ENCODE measurements at places on chromosomes 6 and 20.

DNA sequence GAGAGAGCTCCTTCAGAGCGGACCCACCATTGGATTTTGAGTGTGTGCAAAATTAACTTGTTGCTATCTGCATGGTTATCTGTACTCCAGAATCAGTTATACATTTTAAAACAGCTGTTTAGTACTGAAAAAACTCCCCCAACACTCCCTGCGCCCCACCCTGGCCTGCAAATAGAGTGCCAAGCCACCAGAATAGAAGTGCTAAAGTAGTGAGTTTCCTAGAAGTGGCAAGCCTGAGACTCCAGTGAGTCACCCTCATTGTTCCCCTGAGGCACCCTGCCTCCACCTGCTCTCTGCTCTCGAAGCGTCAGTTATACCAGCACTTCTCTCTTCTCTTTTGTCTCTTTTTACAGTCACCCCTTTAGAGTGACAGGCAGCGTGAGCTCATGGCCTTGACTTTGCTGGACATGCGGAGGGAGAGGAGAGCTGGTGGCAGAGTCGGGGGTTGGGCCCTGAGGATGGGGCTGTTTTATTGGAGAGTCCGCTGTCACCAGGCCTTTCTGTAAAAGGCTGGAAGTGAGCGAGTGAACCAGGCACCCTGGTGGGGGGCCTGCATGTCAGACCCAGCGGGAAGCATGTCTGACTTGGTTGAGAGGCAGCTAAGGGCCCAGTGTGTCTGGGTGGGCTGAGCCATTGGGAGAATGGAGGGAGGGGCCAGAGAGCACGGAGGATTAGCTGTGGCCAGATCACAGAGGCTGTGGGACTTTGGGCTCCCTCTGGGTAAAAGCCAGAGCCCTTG is 10.4 kb downstream of the IGF2R start:
- DNase-seq = no peak

DNA sequence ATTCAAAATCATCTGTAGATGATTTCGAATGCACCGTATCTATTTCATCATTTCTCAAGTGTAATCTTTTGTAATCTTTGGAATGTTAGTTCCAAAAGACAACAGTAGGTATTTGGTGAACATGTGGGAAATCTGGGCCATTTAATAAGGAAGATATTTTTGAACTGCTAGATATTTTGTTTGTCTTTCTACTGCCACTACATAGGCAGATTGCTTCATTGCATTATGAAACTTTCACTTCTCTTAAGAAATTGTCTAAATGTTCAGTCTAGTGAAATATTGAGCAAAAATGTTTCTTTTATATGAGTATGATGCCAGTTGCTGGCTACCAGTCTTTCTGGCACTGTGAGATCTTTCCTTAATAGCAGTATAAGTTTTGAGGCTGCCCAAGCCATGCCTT is 527.8 kb upstream of the RNF217 start:
- no peak for DNase-seq

DNA sequence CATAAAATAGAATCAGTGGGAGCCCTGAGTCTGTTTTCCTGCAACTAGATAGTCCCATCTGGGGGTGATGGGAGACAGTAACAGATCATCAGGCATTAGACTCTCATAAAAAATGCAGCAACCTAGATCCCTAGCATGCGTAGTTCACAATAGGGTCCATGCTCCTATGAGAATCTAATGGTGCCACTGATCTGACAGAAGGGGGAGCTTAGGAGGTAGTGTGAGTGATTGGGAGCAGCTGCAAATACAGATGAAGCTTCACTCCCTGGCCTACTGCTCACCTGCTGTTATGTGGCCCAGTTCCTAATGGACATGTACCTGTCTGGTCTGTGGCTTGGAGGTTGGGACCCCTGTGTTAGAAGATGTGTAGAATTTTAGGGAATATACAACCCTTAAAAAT is 904.5 kb upstream of the EPHA7 start:
- DNase-seq = no peak

GRCh38 chr6:3513416-3513815 is 56.6 kb upstream of the SLC22A23 start:
- DNase-seq = no peak

- DNase-seq = no peak
Observed at GRCh38 chr6:41964201-41964887, 22.7 kb upstream of the CCND3 start.

DNA sequence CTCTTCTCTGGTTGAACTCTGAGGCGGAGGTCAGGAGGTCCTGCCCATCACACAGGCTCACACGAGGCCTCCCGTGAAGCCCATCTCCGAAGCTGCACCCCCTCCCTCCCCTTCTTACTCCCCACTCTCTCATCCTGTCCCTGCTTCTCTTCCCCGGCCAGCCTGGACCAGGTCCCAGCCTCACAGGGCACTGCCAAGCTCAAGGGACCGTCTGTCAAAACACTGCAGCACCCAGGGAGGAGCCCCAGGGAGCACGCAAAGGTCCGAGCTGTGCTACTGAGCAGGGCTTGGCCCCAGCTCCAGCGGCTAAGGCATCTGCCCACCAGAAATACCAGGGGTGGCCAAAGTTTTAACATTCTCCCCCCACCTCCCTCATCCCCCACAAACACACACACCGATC is 70.0 kb downstream of the PSMG4 start:
- DNase-seq = no peak

DNA sequence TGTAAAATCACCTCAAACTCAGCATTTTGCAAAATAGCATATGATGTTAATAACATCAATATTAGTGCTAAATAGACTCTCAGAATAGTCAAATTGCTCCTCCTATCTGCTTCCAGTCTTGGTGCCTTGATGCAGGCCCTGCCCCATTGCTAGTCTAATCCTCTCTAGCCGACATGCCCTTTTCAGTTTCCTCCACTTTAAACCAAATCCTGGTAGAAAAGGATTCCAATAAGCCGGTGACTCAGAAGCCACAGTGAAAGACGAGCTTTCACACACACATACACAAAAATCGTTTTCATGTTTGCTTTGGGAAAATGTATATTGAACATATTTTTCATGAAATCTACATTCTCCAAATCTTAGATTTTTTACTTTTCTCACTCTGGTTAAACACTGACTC is 203.1 kb downstream of the LMBRD1 start:
- DNase-seq = no peak

- DNase-seq = peak; percentile 85
Observed at GRCh38 chr6:34888874-34889555, at the start of gene ANKS1A. TSS of gene ANKS1A (plus strand) at chr6:34889255. CDS start at chr6:34889403, 148 bp downstream.

DNA sequence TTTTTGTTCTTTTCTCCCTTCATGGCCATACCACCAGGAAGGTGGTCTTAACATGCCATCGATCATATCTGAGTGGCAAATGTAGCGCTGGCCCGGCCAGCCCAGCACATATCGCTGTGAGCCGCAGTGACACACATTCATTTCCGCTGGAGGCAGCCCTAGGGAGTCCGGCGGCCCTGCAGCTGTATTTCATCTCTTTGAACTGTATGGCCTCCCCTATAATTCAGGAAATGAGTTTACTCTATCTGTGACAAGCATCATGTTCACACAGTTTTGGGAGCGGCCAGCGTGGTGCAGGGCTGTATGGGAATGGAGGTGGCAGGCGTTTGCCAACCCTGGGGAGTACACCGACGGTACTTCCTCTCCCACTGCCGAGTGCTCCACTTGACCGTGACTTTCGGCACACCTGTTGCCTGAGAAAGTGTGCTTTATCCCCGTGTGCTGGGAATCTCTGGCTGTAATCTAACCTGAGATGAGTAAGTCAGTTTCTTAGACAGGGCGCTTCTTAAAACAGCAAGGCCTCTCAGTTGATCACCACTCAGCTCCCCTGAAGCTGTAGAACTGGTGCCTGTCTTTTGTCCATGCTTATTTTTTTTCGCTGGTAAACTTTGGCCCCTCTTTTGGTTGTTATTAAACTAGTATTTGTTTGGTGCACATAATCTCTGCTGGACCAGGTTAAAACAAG is 257.1 kb upstream of the TAB2 start:
- peak; percentile 47 for DNase-seq

DNA sequence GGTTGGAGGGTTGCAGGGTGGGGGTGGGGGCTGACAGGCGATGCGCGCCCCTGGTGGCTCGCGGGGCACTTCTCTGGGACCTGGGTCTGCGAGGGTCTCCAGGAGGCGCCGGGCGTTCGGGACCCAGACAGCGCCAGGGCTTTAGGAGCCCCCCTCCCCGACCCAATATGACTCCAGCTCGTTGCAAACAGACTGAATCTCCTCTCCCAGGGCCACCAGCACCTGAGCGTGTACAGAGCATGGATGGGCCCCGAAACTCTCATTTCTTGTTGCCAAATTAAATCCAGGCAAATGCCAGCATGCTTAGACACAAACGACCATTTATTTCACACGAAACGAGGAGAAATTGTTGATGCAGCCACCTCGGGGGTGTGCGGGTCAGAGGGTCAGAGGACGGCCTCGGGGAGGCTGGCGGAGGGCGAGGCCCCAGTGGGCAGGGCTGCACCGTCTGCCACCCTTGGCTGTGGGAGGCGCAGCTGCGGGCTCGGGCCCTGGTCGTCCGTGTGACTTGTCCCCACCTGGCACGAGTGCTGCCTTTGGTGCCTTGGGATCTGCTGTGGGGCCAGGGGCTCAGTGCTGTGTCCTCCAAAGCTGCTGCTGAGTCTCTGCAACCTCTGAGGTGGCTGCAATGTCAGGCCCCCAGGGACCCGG is 20.9 kb upstream of the GATA5 start:
- DNase-seq = no peak

DNA sequence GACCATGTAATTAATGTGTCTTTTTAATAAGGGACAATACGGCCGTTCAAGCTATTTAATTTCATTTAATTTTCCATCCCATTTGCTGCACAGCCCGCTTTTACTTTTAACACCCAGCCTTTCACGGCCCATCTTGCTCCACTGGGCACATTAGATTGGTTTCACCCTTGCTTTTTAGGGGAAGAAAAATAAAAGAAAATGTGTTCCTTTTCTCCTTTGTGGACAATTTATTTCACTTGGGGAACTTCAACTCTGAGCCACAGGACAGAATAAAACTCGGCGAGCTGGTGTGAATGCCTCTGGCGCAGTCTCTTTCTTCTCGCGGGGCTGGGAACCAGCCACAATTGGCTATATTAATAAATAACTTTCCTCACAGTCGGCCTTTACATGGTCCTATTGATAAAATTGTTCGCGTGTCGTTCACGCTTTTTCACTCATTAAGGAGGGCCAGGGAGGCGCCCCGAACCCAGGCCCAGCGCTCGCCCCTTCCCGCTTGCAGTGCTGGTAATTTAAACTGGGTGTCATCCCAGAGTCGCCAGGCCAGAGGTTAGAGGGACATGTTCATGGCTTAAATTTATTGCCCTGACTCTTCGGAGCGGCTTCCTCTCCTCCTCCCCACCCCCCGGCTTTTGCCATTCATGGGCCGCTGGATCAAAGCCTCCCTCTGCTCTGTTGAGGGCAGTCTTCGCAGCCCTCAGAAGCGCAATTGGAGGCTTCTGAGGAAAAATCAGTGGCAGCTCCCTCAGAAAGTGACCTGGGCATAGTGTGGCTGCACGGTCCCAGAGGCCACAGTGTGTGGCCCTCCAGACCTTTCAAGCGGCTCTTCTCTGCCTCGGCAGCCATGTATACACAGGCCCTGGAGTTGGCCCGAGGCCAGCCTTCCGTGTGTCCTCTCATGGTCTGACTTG is 2.2 kb upstream of the PRDM13 start:
- DNase-seq = no peak

DNA sequence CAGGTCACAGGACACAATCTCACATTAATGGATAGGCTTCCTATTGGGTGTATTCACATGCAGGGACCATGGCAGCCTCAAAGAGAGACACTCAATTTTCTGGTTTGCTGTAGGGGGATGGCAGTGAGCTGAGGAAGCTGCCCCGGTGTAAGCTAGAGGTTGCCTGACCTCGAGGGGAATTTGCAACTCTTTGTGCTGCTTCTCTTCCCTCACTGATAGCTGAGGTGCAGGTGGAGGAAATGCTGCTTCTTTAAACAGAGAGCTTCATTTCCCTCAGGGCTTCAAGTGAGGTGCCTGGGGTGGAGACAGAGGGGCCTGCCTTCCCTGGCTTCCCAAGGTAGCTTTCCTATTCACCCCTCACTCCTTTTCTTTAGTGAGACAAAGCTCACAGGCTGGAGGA is 151.9 kb downstream of the CD83 start:
- no peak for DNase-seq

GRCh38 chr20:18288749-18289267 is 481 bp downstream of the ZNF133 start:
- DNase-seq = no peak

DNA sequence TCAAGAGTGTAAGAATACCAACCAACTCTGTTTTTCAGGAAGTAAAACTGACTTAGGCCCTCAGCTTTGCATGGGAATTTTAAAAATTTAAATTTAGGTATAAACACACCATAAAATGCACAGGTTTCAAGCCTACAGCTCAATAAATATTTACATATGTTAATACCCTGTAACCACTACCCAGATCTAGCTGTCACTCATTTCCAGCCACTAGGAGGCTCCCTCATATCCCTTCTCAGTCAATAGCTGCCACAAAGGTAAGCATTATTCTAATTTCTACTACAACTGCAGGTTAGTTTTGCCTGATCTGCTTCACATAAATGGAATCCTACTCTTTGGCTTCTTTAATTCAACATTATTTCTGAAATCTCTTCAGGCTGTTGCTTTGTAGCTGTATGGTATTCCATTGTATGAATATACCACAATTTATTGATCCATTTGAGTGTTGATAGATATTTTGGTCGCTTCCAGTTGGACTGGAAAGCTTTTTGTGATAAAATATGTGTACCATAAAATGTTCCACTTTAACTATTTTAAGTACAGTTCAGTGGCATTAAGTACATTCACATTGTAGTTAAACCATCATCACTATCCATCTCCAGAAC is 32.5 kb upstream of the MEI4 start:
- DNase-seq = no peak

GRCh38 chr20:56175884-56176283 is 72.6 kb upstream of the MC3R start:
- no peak for DNase-seq

DNA sequence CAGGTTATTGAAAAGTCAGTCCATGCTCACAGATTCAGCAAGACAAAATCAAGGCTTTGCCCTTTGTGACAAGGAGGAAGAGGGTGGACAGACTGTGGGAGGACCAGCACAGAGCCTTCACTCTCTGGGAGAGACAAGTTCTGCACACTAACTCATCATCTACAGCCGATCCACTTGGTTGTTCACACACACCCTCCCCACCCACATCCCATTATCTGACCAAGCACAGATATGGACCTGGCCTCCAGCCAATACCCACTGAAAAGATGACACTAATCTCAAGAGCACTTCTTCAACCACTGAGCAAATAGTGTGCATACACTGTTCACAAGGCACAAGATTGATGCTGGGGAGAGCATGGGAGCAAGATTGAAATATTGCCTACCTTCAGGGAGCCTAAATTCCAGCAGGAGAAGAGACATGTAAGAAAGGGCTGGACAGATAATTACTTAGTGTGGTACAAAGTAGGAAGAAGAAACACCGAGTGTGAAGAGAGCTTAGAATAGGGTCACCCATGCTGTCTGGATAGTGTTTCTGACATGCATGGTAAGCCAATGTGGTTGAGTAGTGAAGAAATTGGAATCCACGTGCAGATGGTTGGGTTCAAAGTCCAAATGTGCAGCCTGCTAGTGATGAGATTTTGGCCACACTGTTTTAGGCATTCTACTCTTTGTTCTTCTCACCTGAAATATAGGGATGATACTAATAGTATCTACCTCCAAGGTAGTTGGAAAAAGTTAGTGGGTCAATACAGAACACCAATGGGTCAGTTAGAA is 21.7 kb upstream of the IL17A start:
- no peak for DNase-seq

- DNase-seq = no peak
Observed at GRCh38 chr20:61925555-61926252, 140.0 kb downstream of the TAF4 start.
